ENCODE measurements at places on chromosomes 7 and 10.

- DNase-seq = no peak
Observed at GRCh38 chr7:155645662-155646061, 1.2 kb downstream of the RBM33 start.

GRCh38 chr7:55110282-55110992 lies 91.6 kb downstream of the EGFR start:
- no peak for DNase-seq

DNA sequence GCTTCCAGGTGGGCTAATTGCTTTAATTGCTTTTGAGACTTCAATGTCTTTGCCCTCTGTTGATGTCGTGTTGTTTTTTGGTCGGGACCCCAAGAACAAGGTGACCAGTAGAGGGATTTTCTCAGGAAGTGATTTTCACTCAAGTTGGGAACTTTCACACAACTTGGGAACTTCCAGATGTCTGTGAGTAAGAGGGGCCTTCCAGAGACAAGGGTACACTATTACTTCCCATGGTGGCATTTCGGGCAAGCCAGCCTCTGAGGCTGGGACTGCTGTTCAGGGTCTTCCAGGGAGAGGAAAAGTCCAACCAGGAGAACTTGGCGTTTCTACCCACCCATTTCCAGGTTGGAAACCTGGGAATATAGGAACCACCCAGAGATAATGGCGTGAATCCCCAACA lies 170.0 kb upstream of the CDCA7L start:
- DNase-seq = no peak

DNA sequence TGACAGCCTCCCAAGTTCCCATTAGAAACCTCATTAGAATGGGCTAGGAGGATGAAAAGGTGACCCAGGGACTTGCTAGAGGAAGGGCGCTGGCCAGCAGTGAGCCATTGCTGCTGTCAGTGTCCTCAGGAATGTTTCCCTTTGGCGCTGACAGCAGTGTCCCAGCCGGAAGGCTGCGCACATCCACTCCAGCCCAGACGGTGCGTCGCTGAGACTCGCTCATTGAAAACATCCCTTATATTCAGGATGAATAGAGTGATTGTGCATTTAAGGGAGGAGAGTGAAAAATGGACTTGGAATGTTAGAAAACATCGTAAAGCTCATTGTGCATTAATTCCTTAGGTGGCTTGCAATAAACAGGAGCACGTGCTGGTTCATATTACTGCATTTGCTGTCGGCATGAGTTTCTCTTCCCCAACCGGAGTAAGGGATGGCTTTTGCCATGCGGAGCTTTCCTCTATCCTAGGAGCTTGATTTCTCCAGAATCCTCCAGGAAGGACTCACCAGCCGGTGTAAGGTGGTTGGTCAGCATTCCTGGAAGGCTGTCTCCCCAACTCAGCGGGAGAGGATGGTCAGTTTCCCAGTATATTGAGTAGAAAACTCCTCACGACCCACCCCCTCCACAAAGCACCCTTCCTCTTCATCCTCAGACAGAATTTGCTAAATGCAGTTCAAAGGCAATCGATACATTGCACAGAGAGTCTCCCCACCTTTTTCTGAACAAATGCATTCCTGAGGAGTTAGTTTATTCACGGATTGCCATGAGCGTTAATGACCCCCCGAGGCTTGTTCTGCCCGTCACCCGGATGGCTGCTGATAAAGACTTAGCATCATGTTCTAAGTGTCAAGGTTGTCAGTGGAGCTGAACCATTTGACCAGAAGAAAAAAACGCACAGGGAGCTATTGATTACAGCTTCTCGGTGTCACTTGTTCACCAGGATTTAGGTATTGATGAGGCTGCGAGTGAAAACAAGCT lies 201.8 kb downstream of the EBF3 start:
- no peak for DNase-seq

GRCh38 chr7:11841657-11842056 lies 9.7 kb upstream of the THSD7A start:
- DNase-seq = no peak

- no peak for DNase-seq
Observed at GRCh38 chr7:143269251-143269650, 6.0 kb downstream of the GSTK1 start.

DNA sequence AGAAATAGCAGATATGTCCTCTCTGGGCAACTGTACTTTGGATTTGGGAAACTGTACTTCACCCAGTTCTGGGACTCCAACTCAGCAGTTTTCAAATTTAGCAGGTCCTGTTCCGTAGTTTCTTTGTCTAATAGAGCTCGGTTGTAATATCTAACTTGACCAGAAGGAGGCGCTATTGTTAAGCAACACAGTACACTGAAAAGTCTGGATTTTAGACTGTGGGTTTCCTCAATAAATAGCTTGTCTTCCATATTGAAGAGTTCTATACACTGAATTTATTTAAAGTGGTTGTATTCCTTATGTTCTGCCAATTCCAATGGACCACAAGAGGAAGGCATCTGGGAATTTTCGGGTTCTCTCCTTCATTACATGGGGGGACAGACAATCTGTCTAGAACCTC lies 39.8 kb downstream of the ELFN1 start:
- DNase-seq = no peak

- DNase-seq = no peak
Observed at GRCh38 chr7:18513343-18513742, 17.8 kb downstream of the HDAC9 start.

GRCh38 chr7:2613098-2613930 lies 18.5 kb upstream of the TTYH3 start:
- DNase-seq = no peak

- DNase-seq = no peak
Observed at GRCh38 chr10:78515038-78515872, 481.6 kb downstream of the RPS24 start.

GRCh38 chr7:27840313-27840712 lies 100.4 kb downstream of the TAX1BP1 start:
- peak; percentile 12 for DNase-seq

GRCh38 chr7:8418629-8419245 lies 14.7 kb upstream of the NXPH1 start:
- no peak for DNase-seq

- DNase-seq = no peak
Observed at GRCh38 chr7:147775516-147776284, 814.9 kb upstream of the C7orf33 start.

- no peak for DNase-seq
Observed at GRCh38 chr10:95260397-95260881, 30.4 kb downstream of the PDLIM1 start.

DNA sequence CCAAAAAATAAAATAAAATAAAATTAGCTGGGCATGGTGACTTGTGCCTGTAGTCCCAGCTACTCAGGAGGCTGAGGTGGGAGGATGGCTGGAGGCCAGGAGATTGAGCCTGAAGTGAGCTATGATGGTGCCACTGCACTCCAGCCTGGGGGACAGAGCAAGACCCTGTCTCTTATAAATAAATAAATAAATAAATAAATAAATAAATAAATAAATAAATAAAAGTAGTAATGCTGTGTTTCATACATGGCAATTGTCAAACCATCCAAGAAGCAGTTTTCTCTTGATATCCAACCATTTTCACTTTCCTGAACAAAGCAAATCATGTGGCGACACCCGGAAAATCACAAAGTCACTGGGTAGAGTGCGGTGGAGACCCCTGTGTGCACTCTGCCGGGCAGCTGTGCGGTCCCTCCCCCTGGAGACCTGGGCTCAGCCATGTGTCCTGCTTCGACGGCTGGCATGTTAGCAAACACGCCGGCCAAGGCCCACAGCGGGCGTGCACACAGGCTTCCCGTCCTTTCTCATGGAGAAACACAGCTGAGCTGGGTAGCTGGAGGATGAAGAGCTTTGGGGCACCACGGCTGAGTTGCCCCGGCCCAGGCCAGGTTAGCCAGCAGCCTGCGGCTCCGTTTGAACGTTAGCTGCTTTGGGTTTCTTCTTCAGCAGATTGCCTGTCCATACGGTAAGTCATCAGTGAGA lies 22.3 kb upstream of the RNF32 start:
- no peak for DNase-seq

Data from stimulated activated CD4-positive, alpha-beta T cell treated with anti-CD3 and anti-CD28 coated beads, Interleukin-15, amount 100 ng/mL, for 1 hour (primary cell).